ENCODE measurements at places on chromosomes 3 and 15.

DNA sequence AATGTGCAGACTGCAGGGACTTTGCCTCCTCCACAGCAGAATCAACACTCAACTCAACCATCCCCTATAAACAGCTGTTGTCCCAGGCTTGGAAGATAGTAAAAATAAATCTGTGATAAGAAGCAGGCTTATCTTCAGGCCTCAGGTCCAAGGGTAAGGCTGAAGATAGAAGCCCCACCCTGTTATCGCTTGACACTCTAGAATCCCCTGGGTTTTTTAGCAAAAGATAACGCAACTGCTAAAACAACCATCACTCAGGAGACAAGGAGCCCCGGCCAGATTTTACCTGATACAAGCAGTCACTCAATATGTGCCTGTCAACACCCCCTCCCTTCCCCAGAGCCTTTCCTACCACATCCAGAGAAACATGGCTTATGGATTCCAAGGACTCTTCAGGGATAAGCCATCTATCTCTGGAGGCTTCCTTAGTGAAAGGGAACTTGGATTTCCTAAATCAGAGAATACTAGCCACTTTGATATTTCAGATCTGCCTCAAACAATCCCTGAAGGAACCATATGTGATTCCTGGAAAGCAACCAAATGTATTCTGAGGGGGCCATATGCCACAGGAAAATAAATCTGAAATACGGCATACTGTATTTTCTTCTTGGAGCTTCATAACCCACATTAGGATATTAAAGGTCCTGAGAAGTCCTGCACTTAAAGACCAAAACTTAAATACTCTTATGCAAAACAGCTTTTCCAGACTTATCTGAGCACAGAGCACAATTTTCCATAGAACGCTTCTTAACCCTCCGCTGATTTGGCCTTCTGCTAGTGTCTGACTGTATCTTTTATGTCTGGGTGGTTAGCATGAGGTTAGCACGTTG is 60.4 kb downstream of the LYZL4 start:
- DNase-seq = no peak

DNA sequence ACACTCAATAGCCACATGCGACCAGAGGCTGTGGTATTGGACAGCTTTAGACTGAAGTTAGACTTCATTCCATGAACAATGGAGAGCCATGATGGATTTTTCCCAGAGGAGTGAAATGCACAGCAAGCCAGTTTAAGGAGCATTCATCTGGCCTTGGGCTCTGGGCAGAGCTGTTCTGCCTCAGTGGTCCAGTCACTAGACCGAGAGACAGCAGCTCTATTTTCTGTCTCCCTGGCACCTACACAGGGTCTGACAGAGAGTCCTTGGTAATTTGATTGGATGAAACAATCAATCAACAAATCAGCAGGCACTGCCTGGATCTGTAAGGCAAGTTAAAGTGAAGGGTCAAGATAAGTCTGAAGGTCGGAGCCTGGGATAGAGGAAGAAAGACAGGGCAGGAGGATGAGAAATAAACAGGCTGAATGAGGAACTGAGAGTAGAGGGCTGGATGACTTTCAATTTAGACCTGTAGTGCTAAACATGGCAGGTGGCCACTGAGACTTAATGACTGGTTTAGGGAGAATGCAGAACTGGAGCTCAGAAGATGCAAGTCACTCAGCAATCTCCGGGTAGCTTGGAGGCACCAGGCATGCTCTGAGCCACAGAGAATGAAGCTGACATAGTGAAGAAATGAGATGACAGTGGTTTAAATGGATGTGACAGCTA is 98.5 kb upstream of the SLC25A36 start:
- no peak for DNase-seq

- DNase-seq = no peak
Measured at GRCh38 chr3:60798456-60798855, 452.8 kb downstream of the FHIT start.

GRCh38 chr15:44720460-44721176 is 9.3 kb downstream of the B2M start:
- no peak for DNase-seq

DNA sequence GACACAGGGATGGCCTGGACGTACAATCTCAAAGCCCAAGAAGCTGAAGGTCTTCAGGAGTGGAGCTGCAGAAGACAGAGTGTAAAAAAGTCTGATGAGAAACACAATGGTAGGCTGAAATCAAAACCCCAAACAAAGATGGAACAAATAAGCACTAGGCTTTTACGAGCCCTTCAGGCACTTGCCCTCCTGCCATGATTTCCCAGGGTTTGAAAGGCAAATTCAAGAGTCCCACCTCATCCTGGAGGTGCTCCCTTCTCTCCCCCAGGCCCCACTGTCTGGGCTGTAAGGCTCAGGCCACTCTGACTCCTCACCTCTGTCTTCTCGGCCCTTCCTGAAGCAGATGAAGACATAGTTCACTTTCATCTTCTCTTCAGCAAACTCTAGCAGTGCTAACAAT is 86.6 kb downstream of the RBPMS2 start:
- DNase-seq = no peak

GRCh38 chr3:168156479-168156878 is 60.8 kb upstream of the GOLIM4 start:
- no peak for DNase-seq
